ENCODE measurements at places on chromosomes 2 and 18. TPM values are rescaled to one million over a fixed set of nuclear protein-coding genes. Genes with fewer than 3 reads are reported as not detected.

DNA sequence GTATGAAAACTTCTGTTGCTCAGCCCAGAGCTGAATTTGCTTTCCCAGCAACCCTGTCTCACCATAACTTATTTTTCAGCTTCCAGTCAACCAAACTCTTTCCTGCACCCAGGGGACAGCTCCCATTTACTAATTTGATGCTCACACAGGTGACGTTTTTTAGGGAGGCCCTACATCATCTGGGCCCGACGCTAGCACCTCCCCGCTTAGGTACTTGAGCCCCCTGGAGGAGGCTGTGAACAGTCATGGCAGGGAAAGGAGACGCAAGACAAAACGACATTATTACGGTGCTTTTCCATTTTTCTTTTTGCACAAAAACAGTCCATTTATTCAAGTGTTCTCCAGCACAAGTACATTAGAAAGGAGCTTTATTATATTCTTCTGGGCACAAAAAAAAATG, 59.2 kb upstream of the POMC start:
- DNase-seq, result no peak

- no peak for DNase-seq
These were observed 1068.4 kb downstream of the LRP1B start for GRCh38 chr2:141062443-141062842.

DNA sequence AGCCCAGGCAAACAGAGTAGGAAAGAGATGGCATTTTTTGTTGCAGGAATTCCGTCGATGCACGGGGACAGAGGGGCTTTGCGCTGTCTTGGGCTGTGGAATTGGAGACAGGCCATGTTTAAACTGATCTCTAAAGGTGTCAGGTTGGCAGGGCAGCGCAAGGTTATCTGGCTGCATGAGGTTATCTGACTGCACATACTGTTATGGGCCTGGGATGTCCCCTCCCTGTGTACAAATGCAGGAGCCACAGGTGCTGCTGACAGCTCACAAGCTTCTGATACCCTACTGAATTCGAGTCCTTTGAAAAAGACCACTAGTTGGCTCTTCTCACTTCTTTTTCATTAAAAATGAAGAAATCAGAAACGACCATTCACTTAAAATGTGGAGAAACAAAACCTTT, 255.4 kb downstream of the PLCL1 start:
- DNase-seq, result no peak

GRCh38 chr18:65907281-65907680, 156.5 kb downstream of the CDH7 start:
- no peak for DNase-seq

Gene DDX18
- 180 TPM for total RNA-seq
